ENCODE measurements at places on chromosomes 2 and 18.
A peak's percentile ranks its signal among the peaks of the same experiment; 100 is the strongest.

DNA sequence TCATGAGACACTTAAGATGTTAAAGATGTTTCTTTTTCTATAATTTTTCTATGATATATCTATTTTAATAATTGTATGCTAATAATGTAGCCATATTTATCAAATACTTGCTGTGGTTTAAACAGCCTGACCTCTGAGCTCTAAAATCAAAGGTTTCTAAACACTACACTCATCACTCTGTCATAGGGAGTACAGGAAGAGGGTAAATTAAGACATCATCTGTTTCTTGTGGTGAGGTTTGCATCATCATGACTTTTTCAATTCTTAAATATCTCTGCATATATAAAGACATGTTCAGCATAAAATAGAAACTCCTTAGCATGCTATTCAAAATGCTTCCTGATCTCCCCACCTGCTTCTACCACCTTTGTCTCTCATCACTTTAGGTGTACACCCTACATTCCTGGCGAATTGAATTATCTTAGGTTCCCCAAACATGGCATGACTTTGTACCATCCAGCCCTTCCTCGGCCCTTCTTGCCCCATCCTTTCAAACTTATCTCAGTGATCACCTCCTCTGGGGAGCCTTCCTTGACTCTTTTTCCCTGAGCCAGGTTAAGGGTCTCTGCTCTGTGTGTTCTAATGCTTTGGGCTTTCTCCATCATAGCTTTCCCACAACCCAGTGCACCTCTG lies 105.3 kb upstream of the TTN start:
- no peak for DNase-seq

DNA sequence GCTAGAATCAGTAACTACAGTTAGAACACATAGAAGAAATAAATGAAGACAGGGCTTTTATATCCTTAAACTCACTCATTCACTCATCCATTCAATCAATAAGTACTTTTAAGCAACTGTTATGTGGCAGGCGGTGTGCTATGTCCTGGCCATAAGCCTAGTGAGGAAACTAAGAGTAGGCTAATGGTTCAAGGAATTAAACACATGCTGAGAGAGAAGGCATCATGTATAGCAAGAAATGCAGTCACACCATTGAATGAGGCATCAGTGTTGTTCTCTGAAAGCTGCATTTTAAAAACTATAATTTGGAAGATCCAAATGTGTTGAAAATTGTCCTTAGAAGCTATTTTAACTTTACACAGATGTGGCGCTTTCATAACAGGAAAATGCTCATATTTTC lies 86.5 kb upstream of the DTNA start:
- no peak for DNase-seq

- DNase-seq = no peak
Observed at GRCh38 chr2:49044350-49045079, 109.8 kb downstream of the FSHR start.

GRCh38 chr2:24907116-24907515 lies 12.9 kb downstream of the ADCY3 start:
- DNase-seq = peak; percentile 55

- peak; percentile 97 for DNase-seq
Observed at GRCh38 chr18:13566941-13567746, 159.2 kb downstream of the FAM210A start.

- DNase-seq = no peak
Observed at GRCh38 chr2:191351921-191352320, 106.7 kb downstream of the MYO1B start.

DNA sequence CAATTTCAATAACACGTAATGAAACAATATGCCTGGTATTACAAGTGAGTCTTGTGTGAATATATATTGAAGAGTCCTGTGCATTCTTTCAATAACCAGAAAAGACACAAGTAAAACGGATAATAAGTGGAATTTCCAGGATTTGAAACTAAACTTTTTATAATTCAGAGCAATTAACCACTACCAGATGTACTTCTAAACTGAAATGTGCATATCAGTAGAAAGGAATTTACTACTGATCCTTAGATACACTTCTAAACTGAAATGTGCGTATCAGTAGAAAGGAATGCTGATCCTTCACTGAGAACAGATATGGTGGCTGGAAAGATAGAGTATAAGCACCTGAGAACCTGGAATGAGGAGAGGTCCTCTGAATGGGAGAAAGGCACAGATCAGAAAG lies 470.9 kb upstream of the SPHKAP start:
- DNase-seq = no peak

- DNase-seq = no peak
Observed at GRCh38 chr2:86272111-86272510, 65.3 kb downstream of the REEP1 start.

GRCh38 chr2:207256476-207257207 lies 90.9 kb upstream of the KLF7 start:
- no peak for DNase-seq
